Stimulated activated CD4-positive, alpha-beta T cell treated with anti-CD3 and anti-CD28 coated beads, Interleukin-1b, Interleukin-23, amount 100 ng/mL, for 48 hours (primary cell): ENCODE measurements at places on chromosomes 1 and 21.

- no peak for DNase-seq
Observed at GRCh38 chr1:16091296-16091695, 17.8 kb upstream of the FAM131C start.

DNA sequence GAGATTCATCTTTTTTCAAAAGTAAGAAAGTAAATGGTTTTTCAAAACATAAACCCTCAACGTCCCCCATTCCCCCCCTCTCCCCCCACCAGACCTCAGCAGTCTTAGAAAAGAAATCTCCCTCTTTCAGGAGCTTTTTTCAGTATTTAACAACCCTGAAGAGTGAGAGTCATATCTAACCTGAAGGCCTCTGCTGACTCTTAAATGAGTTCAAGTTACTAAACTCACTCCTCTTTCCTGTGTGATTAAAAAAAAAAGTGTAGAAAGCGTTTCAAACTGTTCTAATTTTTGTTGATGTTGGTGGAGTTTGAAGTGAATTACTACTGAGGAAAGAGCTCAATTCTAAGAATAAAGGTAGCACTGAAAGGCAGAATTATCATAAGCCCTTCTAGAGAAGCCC, 93.7 kb downstream of the VAV3 start:
- no peak for DNase-seq

DNA sequence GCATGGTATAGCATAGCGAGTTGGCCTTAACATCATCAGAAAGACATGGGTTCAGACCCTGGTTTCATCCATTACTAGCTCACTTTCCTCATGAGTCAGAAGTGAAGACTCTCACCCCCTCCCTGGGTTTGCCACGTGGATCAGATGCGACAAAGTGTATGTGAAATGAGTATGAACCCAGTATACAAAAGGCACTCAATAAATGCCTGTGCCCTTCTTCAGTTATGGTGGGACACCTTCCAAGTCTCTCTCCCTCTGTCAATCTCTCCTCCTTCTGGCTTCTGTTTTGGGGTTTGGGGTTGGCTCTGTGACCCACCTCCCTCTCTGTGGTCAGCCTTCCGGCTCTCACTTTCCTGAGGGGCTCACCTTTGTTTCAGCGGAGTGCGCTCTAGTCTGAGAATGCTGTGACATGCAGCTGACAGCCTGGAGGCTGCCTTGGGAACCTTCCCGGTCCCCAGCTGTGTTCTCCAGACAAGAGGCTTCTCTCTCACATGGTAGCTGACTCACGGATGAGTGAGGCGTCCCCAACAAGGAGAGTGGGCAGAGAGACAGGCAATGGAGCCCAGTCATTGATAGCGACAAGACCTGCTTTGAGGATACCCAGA, 155.0 kb upstream of the EDN2 start:
- peak; percentile 77 for DNase-seq

DNA sequence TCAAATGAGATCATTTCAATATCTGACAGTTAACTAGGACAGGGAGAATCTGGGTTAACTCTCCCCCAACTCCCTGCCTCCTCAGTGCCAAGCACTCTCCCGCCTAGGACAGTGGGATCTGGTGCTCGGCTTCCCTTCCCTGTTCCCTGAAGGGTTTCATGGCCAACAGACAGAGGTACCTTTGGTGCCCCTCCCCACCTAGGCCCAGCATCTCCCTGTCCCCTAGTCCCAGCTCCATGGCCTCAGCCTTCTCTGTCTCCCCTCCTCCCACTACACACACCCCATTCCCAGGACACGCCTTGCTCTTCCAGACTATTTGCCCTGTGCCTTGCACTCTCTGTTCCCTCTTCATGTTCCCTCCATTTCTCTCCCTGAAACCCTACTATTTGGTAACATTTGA, 77.1 kb downstream of the CD247 start:
- DNase-seq: no peak

GRCh38 chr1:86150553-86151055, 6.0 kb downstream of the COL24A1 start:
- DNase-seq: no peak

DNA sequence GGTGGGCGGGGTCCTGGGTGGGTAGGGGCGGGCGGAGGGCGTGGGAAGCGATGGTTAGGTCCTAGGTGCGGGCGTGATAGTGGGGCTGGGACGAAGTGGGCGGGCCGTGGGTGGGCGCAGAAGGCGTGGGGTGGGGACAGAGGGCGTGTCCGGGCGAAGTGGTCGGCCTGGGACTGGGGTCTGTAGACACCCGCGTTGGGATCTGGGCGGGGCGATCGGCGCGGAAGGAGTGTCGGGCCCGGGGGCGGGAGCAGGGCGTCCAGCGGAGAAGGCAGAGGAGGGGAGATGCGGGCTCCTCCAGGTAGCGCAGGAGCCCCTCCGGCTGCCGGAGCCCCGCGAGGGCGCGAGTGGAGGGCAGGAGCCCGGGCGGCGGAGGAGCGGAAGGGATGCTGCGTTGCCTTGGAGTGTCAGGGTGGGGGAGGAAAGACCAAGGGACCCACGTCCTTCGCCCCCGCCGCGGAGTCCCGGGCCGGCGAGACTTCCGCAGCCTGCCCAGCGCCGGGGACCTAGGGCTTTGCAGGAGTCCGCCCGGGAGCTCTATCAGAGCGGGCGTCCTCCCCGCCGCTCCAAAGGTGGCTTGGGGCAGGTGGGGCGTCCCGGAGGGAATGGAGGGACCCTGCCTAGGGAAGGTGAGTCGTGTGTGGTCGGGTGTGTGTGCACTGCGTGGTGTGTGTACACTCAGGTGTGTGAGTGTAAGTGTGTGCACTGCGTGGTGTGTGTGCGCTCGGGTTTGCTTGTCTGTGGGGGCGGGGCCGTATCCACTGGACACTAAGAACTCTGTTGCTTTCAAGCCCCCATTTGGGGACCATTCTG, 27.0 kb upstream of the PRSS38 start:
- peak; percentile 64 for DNase-seq

- no peak for DNase-seq
Observed at GRCh38 chr1:12610941-12611340, 7.1 kb downstream of the DHRS3 start.

DNA sequence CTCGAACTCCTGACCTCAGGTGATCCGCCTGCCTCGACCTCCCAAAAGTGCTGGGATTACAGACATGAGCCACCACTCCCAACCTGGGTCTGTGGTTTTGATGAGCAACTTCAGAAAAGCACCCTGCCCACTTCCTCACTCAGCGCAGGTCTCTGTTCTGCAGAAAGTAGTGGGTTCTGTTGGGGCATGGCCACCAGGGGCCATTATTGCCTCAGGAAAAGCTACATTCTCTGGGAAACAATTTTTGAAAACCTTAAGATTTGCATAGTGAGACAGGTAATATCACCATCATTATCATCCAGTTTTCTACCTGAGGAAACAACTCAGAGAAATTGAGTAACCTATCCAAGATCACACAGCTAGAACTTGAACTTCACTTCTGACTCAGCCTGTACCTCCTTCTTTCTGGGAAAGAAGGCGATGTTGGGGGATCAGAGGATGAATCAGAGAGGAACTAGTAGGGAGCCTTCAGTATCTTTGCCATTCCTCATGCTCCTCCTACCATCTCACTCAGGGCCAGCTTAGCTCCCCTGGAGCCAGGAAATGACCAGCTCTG, 7.1 kb upstream of the NES start:
- peak; percentile 51 for DNase-seq

DNA sequence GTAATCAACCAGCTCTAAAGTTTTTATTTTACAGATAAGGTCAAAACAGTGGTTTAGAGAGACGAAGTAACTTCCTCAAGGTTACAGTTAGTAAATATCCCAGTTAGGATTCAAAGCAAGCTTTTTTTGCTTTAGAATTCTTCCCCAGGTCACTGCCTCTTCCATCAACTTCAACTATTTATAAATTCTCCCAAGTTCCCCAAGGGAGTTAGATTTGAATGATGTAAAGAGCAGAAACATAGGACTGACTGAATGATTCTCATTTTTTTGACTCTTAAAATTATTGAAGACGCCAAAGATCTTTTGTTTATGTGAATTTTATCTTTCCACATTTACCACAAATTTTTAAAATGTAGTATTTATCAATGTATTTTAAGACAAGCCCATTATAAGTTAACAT, 4.1 kb downstream of the POGZ start:
- DNase-seq: no peak

GRCh38 chr1:191669629-191670028, 488.6 kb upstream of the RGS18 start:
- DNase-seq: no peak

DNA sequence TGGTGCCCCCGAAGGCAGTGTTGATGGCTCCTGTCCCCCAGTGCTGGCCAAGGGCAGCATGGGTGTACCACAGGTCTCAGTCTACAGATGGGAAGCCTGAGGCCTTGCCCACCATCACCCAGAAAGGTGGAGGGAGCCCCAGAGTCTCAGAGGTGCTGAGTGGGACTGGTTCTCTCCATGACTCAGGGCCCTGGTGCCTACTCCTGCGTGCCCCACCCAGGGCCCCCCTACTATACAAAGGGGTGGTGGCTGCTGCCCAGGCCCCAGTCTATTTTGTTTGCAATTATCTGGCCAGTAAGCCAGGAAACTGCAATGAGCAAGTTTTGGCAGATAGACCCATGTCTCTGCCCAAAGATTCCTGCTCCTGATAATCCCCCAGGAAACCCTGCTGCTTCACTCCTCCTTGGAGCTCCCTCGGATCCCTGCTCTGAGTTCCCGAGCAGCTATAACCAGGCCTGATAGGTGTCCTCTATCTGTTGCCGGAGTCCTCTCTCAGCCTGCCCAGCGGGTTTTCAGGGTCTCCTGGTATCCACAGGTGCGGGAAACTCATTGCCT, 41.7 kb downstream of the EDN2 start:
- DNase-seq: no peak

DNA sequence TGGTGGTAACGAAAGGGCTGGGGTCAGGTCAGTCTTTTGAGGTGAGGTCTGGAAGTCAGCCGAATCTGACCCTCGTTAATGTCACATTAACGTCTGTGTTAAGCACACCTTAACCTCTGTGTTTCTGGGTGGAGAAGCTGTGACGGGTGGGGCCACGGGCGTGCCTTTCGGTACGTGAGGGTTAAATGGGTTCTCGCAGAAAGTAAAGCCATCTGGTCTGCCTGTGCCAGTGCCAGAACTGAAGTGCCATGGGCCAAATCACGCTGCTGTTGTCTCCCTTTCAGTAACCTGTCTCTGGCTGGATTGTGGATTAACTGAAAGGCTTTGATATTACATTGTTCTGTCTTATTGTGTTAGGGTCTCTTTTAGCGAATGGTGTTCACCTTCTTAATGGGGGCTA, 14.4 kb downstream of the URB2 start:
- no peak for DNase-seq

- DNase-seq: no peak
Observed at GRCh38 chr1:99645699-99646531, at the start of gene PALMD. PALMD (plus strand) TSS chr1:99646113; CDS start chr1:99646318, 205 bp downstream.

GRCh38 chr1:99629164-99629563, 16.7 kb upstream of the PALMD start:
- DNase-seq: no peak

- no peak for DNase-seq
Observed at GRCh38 chr1:87389011-87389410, 60.3 kb downstream of the LMO4 start.

DNA sequence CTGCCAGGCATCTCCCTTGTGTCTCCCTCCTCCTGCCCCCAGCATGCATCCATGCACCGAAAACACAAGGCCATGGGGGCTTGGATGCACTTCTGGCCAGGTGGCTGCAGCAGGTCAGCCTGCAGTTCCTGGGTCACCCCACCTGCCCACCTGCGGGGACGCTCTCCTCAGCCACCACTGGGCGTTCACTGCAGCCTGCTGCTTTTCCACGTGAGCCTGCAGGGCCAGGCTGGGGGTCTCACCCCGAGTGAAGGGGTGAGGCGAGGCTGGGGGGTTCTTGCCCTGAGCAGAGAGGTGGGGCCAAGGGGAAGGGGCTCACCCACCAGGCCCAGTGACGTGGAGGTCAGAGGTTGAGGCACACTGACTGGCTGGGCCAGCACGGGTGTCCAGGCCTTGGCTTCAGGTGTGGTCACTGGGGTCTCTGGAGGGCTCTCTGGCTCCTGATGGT, 64.6 kb downstream of the WNT9A start:
- no peak for DNase-seq

GRCh38 chr1:44777969-44778635, 2.8 kb downstream of the RPS8 start:
- DNase-seq: no peak

GRCh38 chr1:154590756-154591155, 17.2 kb downstream of the ADAR start:
- DNase-seq: no peak

GRCh38 chr1:193309936-193310475, 123.6 kb upstream of the B3GALT2 start:
- no peak for DNase-seq

GRCh38 chr1:155051777-155052398, 772 bp downstream of the ADAM15 start:
- peak; percentile 30 for DNase-seq

- no peak for DNase-seq
Observed at GRCh38 chr1:175503538-175503937, 239.9 kb downstream of the TNR start.

GRCh38 chr1:88662723-88663122, 21.4 kb upstream of the PKN2 start:
- DNase-seq: no peak

GRCh38 chr1:37946703-37947360, at the start of gene INPP5B:
INPP5B (minus strand) TSS chr1:37947053; CDS start chr1:37946308, 745 bp downstream.
- peak; percentile 82 for DNase-seq

DNA sequence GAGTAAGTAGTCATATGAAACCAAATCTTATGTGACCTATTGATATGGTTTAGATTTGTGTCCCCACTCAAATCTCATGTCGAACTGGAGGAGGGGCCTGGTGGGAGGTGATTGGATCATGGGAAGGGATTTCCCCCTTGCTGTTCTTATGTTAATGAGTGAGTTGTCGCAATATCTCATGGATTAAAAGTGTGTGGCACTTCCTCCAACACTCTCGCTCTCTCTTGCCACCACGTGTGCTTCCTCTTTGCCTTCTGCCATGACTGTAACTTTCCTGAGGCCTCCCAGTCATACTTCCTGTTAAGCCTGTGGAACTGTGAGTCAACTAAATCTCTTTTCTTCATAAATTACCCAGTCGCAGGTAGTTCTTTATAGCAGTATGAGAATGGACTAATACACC, 241.2 kb downstream of the RGS7 start:
- no peak for DNase-seq

- DNase-seq: no peak
Observed at GRCh38 chr1:181445436-181445835, 37.9 kb upstream of the CACNA1E start.

DNA sequence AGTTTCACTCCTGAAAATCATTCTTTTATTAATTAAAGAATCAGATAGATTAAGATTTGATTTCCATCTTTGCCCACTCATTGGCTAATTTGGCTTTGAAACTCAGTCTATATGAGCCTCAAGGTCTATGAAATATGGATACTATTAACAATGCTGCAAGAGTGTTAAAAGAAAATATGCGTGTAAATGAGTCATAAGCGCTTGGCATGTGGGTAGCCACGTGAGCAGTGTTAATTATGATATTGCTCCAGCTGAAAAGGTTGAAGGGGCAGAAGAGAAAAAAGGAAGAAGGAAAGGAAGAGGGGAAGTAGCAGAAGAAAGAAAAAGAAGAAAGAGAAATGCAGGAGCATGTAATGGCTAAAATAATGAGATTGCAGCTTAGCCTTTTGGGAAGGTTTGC, 151.4 kb downstream of the CHRM3 start:
- no peak for DNase-seq

GRCh38 chr21:18245464-18245967, 883 bp downstream of the CHODL start:
- no peak for DNase-seq

GRCh38 chr1:23597635-23598388, 38.5 kb upstream of the ID3 start:
- no peak for DNase-seq
